ENCODE measurements at places on chromosomes 13 and 19.

DNA sequence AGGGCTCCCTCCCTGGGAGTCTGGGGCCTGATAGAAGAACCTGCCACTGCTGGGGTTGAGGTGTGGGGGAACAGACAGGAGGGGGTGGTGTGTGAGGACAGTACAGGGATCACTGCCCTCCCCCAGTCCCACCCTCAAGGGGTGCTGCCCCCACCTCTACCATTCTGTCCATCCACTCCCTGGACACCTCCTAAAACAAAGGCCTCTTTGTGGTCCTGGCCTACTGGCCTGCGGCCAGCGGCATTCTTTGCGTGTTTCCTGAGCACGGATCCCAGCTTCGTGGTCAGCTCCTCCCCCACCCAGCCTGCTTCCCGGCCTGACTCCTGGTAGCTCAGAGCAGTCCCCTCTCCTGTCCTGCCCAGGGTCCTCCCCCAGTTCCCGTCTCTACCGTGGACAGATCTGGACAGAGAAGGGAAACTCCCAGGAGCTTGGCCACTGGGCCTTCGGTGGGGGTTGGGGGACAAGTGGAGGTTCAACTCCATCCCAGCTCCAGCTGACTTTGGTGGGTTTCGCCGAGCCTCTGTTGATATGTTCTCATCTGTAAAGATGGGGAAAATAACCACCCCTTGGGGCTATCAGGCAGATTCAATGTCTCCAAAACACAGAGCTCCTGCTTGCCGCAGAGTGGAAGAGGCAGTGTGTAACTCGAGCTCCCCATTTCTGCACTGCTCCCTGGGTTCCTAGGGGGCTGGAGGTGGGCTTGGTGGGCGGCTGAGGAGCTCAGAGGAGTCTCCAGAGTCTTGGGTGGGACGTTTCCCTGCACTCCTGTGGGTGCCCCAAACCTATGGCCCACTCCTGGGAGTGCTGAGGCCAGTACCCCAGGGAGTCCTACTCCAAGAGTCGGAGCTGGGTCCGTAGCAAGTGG, 48.7 kb downstream of the LYL1 start:
- DNase-seq, result no peak

GRCh38 chr13:35789335-35790165, 313.1 kb upstream of the MAB21L1 start:
- DNase-seq, result no peak

DNA sequence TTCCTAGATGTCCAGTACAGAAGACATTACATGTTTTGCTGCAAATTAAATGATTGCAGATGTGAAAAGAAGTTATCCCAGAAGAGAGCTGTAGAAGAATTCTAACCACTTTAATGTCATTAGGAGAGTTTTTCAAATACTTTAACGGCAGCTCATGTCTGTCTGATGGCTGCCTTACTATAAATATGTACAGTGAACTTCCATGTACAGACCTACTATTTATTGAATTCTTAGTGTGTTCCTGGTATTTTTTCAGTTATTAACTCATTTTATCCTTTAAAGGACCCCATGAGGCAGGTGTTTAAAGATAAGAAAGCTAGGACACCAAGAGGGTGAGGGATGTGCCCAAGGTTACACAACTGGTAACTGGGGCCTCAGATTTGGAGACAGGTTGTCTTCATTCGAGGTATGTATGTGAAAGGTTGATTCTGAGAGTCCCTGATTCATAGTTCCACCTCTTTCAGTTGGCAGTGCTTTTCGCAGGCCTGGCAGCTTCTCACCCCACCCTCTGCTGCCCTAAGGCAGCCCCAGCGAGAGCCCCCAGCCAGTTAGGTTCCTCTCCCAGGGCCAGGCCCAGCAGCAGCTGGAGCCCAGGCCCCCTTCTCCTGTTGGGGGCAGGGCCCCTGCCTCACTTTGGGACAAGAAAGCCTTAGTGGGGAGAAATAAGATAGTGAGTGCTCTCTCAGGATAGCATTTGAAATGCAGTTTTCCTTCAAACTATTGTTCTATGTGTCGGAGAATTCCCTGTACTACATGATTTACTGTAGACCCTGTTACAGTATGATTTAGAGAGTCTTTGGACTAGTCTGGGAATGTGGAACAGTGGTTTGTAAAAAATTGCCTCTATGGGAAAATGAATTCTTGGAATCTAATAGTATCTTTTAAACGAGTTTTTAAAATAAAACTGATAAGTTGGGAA, 67.7 kb upstream of the TEX29 start:
- no peak for DNase-seq

- no peak for DNase-seq
Observed at GRCh38 chr19:31390711-31391110, 41.5 kb upstream of the TSHZ3 start.

DNA sequence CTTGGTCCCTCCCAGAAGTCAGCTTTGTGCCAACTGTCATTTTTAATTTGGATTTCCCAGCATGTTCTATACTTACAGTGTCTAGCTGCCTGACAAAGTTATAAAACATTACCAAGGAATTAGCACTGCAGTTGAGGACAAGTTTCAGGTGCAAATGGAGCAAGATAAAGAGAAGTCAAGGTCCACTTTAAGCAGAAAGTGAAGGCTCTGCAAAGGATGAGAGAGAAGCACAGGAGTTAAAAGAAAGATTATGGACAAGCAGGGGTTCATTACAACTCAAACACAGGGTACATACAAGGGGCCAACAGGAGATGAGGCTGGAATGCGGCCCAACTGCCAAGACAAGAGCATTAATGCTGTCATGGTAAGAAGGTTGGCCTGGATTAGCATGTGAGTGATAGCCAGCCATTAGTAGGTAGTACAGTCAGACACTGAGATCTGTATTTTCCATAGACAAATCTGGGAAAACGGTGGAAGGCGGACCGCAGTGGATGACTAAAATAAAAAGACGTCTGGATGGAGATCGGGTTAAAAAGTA, 17.6 kb downstream of the UBL3 start:
- DNase-seq, result no peak

- peak; percentile 10 for DNase-seq
Observed at GRCh38 chr13:80473695-80474094, 132.8 kb upstream of the SPRY2 start.

GRCh38 chr13:83453723-83454122, 428.6 kb downstream of the SLITRK1 start:
- no peak for DNase-seq

- DNase-seq, result peak; percentile 58
Observed at GRCh38 chr19:3034656-3035541, 5.8 kb upstream of the TLE2 start.

- DNase-seq, result peak; percentile 53
Observed at GRCh38 chr19:48325265-48325910, at the start of gene EMP3. Gene EMP3 (plus strand): TSS chr19:48325552. CDS start chr19:48326845, 1,293 bp downstream.

DNA sequence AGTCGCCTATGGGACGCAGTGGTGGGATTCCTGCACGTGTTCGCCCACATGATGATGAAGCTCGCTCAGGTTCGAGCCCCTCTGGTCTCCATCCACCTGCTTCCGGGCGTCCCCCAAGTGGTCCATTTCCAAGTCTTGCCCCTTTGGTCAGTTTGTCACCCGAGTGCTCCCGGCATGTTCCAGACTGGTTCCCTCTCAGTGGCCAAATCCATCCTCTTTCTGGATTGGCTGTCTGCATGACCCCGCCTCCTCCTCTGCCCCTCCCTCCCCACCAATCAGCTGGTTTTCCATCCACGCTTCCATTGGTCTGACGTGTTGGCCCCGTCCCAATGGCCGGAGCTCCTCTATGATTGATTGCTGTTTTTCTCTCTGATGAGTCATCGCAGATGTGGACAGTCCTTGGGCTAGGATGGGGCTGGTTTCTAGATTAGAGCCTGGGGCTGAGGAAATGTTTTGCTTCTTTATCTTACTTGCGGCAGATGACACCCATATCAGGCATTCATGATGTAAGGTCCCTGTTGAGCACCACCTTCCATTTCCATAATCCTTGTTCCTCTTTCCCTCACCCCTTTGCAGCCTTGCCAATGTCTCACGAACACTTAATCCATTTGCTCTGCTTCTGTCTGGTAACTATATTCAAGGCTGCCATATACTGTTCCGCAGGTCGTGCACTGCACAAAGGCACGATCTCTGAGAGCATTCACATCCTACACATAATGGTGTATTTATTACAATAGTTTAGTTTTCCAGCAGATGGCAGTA, 73.8 kb downstream of the MAP4K1 start:
- peak; percentile 24 for DNase-seq

- DNase-seq, result no peak
Observed at GRCh38 chr19:45130888-45131615, 29.7 kb downstream of the NKPD1 start.

DNA sequence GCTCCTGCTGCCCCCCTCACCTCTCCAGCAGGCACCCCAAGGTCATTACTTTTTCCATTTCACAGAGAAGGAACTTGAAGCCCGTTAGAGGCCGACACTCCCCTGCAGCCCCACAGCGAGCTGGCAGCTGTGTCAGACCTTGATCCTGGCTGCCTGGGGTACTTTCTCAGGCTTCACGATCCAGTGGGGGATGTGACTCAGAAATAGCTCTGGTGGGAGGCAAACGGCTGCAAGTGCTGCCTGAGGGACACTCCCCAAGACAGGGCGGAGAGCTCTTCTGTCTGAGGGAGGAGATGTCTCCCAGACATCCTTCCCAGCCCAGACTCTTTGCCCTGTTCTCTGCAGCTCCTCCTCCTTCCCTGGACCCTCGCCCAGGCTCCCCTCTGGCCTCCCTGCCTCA, 4.8 kb downstream of the TSKS start:
- DNase-seq, result no peak

DNA sequence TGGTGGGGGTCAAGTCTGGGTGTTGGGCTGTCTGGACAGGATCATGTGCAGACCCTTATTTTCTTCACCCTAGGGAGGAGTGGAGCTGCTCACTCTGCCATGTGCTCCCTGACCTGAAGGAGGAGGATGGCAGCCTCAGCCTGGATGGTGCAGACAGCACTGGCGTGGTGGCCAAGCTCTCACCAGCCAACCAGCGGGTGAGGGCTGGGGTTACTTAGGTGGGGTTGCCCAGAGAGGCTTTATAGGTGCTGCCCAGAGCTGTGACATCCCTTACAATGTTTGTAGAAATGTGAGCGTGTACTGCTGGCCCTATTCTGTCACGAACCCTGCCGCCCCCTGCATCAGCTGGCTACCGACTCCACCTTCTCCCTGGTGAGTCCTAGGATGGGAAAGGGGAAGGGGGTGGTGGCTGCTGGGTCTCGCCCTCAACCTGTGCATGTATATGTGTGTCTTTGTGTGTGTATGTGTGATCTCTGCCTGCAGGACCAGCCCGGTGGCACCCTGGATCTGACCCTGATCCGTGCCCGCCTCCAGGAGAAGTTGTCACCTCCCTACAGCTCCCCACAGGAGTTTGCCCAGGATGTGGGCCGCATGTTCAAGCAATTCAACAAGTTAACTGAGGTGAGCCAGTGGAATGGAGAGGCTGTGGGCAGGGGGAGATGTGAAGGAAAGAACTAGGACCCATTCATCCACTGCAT, 5.1 kb downstream of the CHMP2A start:
- no peak for DNase-seq

- no peak for DNase-seq
Observed at GRCh38 chr19:11464333-11465265, 16.2 kb downstream of the ELAVL3 start.

- DNase-seq, result peak; percentile 59
Observed at GRCh38 chr19:34662919-34663318, 14.0 kb downstream of the SCGB2B2 start.

GRCh38 chr19:1663852-1664251, 11.4 kb upstream of the TCF3 start:
- peak; percentile 5 for DNase-seq

- DNase-seq, result no peak
Observed at GRCh38 chr13:99777873-99778272, 193.7 kb downstream of the ZIC5 start.

- DNase-seq, result no peak
Observed at GRCh38 chr13:23134542-23134941, 46.2 kb upstream of the SGCG start.

DNA sequence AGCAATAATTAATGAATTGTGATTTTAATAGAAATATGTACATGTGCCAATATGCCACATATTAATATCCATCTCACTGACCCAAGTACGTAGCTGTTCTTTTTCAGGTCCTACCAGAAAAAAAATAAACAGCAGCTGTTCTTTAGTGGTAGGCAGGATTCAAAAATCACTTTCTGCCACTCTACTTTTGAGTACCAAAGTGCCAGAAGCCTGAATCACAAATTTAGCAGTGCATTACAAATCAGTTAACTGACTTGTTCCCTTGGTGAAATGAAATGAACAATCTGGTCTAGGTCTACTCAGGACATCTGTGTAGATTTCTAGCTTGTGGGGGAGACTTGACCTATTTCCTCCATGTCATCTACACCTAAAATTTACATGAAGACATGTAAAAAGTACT, 775.5 kb upstream of the GPC6 start:
- DNase-seq, result no peak

- peak; percentile 37 for DNase-seq
Observed at GRCh38 chr13:100512422-100512821, 76.2 kb downstream of the GGACT start.

DNA sequence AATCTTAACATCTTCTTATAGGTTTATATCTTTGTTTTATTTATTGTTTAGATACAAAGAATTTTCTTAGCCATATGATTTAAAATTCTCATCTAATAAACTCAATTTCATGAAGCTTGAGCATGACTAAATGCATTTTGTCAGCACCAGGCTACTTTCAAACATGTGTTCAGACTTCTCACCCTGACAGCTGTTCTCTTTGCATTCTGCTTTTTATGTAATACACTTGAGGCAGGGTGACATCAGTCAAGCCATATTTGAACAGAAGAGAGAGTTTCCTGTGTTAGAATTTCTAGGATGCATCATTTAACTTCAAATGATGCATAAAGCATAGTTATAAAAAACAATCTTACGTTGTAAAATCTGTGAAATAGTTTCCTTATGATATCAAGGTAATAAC, 1295.1 kb upstream of the PCDH20 start:
- no peak for DNase-seq

- no peak for DNase-seq
Observed at GRCh38 chr19:2668175-2668763, 34.2 kb downstream of the GNG7 start.

DNA sequence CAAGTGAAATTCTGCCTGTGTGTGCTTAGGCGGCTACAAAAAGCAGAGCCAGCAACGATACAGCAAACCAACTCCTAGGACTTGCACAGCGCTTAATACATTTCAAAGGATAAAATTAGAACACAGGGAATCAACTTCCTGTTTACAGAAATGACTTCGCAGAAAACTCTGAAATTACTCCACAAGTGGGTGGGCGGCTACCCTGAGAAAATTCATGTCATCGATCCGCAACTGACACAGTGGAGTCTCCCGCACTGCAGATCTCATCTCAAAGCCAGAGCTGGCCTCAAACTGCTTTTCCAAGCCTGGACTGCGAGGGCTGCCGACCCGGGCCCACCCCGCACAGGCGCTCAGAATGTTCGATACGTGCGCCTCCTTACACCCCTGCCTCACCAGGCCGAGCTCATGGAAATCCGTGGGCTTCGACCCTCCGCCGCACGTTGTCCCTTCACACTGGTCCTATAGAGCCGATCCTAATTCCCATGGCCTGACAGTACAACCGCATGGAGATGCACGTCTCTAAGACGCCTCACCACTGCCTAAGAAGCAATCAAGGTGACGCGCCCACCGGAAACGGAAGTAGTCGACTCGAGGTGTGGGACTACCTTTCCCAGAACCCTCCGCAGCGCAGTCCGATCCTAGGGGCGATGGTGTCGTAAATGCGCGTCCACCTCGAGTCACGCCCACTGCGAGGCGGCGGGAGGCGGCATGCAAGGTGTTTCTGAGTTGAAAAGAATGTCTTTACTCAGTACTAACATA, at the start of gene ZNF229:
Gene ZNF229 (minus strand): TSS at position 557 of the 759 bp plus-strand sequence. CDS start 5,625 bp downstream, outside the sequence.
- peak; percentile 94 for DNase-seq

- DNase-seq, result no peak
Observed at GRCh38 chr19:51755571-51755970, 3.9 kb upstream of the FPR1 start.

Data from WERI-Rb-1 (cell line).